ENCODE measurements at places on chromosomes 5 and 9.
A peak's percentile ranks its signal among the peaks of the same experiment; 100 is the strongest.

GRCh38 chr9:77215874-77216273, 38.5 kb downstream of the VPS13A start:
- DNase-seq: no peak

DNA sequence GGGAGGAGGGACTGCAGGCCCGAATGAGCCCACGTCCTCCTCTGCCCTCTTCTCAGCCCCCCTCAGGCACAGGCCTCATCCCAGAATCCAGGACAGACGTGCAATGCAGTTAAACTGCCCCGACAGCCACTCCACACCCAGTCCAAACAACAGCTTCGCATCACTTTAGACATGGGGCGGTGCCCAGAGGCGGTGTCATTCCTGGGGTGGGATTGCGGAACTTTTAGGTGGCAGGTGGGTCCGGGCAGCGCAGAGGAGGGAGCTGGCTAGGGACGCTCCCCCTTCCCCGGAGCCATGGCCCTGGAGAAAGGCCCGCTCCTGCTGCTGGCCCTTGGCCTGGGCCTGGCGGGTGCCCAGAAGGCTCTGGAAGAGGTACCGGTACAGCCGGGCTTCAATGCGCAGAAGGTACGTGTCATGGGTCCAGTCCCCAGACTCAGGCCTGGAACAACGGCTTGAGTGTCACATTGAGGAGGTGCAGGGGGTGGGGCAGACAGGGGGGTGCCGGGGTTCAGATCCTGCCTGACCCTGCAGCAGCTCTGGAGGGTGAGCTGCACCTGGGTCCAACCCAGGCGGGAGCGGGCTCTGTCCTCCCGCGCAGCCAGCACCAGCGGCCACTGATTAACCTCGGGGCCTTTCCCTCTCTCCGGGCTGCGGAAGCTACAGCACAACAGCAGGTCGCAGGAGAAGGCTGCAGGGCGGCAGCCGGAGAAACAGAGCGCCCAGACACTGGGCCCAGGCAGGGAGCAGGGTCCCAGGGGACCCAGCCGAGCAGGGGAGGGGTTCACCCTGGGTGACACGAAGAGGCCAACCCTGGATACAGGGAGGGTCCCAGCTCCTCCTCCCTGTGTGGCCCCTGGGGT, 25.2 kb downstream of the GLT6D1 start:
- no peak for DNase-seq

GRCh38 chr9:71368157-71368556, 246.7 kb upstream of the TRPM3 start:
- DNase-seq: no peak

- peak; percentile 54 for DNase-seq
Measured at GRCh38 chr5:140575309-140575708, 10.7 kb downstream of the SLC35A4 start.

DNA sequence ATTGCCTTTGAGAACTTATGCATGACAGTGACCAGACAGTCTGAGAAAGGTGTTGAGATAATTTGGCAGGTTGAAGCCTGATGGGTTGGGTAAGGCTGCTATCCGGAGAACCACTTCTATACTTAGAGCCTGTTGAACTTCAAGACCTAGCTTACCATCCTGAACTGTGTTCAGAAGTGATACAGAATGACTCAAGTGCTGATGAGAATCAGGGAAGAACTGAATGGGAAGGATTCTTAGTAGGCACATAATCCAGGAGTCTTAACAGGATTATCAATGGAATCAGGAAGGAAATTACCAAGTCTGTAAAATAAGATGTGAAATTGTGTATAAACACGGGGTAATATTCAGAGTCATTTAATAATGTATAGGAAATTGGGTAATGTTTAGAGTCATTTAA, 9.0 kb upstream of the PAPPA start:
- DNase-seq: peak; percentile 41

DNA sequence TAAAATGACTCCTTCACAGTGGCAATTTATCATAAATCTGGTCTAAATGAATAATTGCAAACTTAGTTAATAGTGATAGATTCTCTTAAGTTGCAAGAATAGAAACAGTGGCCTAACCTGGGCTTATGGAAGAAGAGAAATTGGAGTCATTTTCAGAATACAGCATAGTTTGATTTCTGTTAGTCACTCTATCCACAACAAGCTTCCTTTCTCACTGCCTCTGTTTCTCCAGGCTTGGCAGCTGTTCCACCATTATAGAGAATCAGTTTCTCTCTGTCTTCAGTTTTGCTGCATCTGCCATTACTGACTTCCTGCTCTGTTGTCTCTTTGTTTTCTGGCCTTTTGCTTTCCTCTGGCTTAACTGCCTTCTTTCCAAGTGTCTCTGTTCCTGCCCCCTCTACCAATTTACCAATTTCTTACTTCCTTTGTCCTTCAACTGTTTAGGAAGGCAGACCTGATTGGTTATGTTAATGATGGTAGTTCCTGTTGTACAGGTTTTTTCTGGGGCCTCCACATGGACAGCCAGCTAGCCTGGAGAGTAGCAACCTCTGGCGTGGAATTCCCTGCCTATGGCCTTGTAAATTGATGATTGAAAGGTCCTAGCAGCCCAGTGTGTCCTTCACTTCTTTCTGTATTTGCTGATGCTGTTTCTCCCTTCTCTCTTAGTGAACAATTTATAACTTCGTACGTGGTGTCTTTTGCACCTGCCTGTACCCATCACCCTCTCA, 75.9 kb upstream of the RASGRF2 start:
- DNase-seq: no peak

DNA sequence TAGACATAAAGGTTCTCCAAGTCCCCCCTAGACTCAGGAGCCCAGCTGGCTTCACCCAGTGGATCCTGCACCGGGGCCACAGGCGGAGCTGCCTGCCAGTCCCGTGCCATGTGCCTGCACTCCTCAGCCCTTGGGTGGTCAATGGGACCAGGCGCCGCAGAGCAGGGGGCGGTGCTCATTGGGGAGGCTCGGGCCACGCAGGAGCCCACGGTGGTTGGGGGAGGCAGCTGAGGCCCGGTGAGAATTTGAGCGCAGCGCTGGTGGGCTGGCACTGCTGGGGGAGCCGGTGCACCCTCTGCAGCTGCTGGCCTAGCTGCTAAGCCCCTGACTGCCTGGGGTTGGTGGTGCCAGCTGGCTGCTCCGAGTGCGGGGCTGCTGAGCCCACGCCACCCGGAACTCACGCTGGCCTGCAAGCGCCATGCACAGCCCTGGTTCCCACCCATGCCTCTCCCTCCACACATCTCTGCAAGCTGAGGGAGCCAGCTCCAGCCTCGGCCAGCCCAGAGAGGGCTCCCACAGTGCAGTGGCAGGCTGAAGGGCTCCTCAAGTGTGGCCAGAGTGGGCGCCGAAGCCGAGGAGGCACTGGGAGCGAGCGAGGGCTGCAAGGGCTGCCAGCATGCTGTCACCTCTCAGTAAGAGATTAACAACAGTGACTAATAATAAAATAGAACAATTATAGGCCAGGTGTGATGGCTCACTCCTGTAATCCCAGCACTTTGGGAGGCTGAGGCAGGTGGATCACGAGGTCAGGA, 65.9 kb downstream of the SPATA31D1 start:
- no peak for DNase-seq

DNA sequence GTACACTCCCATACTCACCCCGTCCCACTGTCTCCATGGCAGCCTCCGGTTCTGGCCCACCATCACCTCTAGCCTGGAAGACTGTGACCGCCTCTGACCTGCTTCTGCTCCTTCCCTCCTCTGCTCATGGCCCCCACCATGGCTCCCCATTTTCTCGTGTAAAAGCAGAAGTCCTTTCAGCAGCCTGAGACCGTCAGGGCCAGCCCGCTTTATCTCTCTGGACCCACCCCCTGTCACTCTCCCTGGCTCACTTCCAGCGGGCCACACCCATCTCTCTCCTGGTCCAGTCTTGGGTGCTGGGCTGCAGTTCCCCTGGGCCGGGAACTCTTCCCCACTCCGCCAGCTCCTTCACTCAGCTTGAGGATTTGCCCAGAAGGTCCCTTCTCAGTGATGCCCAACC, 96.0 kb upstream of the RUFY1 start:
- no peak for DNase-seq

DNA sequence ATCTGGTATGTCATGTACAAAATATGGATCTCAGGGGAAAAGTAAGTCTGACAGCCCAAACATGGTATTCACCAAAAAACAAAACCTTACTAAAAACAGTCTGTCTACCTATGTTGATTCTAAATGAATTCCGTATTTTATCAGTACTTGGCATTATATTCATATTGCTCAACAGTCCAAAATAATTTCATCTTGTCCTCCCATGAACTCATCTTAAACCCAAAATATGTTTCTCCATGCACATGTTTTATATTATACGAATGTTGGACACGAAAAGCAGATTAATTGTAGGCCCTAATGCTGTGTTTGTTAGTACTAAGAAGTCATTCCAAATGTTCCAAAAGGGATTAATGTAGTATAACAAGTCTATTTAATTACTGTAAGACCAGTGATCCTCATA, 20.1 kb downstream of the NFIB start:
- no peak for DNase-seq

GRCh38 chr5:154995679-154996078, 17.9 kb upstream of the KIF4B start:
- DNase-seq: no peak

DNA sequence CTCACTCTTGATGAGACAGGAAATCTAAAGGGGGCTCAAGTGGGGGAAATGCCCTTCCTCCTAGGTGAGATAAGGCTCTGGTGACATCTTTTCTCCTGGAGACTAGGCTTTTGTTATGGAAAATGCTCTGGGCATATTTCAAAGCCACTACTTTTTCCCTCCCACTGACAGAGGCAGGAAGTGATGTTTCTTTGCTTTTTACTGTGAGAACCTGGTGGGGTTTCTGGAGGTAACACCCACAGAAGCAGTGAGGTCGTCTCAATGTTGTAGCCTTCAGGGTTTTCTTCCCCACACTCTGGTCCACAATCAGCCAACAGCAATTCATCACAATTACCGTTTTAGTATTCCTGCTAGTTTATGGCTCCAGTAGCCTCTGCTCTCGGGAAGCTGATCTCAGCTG, 41.4 kb upstream of the FAM240B start:
- DNase-seq: peak; percentile 5

- DNase-seq: peak; percentile 62
Measured at GRCh38 chr5:134145779-134146581, 30.8 kb downstream of the SKP1 start.

DNA sequence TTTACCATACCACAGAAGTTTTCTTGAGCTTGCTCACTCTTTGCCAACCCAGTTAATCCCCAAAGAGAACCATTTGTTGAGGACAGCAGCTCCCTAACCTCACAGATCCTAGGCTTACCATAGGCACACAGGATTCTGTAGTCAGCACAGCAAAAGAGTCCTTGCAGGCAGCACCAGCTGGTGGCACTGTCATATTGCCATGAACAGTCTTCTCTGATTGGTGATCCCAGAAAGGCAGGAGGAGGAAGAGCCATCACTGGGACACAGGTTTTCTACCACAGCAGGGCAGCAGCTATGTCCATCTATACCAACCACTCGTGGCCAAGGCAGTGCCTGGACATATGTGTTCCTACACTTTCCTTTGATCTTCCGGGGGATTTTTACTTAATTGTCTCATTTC, 297.1 kb upstream of the CD180 start:
- peak; percentile 18 for DNase-seq

DNA sequence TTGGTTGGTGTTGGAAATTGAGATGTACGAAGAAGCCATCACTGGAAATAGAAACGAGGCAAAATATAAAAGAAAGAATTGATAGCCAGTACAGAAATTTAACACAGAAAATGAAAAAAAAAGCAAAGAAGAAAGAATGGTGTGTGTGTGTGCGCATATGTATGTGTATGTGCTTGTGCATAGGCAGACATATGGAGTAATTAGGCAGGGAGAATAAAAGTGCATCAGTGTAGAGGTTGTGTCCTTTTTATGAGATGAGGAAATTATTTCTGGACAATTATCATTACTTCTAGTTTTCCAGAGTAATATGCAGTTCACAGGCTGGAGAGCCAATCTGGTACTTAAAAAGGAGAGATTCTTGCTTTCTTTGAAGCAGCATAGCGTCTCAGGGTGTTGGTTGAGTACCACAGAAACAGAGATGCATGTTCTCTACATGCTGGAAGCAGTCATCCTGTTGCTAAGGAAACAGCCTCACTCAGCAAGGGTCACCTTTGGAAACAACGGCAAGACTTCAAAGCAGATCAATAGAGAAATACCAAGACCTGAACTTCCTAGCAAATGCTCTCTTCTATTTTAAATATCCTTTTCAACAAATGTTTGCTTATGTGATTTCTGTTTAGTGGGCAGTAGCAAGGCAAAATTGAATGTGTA, 172.7 kb downstream of the TAF11L14 start:
- no peak for DNase-seq

- DNase-seq: peak; percentile 67
Measured at GRCh38 chr9:69324549-69325401, at the start of gene ENTREP1. ENTREP1 (plus strand) TSS chr9:69325215; CDS start chr9:69325310, 95 bp downstream.

DNA sequence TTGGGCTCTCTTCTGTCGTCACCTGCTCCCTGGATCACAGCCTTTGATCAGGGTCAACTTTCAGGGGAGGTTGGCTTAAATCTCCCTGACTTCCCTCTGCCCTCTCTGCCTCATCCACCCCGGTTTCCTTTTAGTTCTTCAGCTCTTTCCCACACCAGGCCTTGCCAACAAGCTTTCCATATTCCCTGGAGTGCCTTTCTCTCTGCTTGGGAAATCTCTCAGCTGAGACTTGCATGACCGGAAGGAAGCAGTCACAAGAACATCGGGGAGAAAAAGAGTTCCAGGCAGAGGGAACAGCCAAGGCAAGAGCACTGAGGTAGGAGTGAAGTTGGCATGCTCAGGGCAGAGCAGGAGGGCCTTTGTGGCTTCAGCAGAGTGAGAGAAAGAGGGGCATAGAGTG, 88.4 kb upstream of the HSPA9 start:
- no peak for DNase-seq

DNA sequence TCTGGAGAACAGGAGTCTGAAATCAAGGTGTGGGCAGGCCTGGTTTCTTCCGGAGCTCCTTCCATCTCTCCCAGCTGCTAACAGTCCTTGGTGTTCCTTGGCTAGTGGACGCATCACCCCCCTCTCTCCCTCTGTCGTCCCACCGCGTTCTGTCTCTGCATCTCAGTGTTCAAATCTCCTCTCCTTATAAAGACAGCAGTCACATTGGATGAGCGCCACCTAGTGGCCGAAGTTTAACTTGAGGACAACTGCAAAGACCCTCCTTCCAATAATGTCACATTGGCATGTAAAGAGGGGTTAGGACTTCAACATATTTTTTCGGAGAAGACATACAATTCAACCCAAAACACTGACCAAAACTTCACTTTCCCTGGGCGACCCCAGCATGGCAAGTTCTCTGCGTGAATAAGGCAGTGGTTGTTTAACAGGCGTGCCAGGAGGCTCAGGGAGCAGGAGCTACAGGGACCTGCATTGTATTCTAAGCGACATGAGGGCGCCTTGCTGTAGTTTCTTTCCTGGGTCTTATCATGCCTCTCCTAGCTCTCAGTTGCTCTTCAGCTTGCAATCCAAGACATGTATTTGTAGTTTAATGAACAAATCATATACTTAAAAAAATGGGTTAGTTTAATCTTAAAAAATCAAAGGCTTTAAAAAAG, 27.9 kb upstream of the BASP1 start:
- DNase-seq: peak; percentile 83

- no peak for DNase-seq
Measured at GRCh38 chr5:16749626-16750025, 132.8 kb upstream of the RETREG1 start.

Measured in HT1080 (cell line).